ENCODE measurements at places on chromosomes 12 and 14.
A peak's percentile ranks its signal among the peaks of the same experiment; 100 is the strongest.

DNA sequence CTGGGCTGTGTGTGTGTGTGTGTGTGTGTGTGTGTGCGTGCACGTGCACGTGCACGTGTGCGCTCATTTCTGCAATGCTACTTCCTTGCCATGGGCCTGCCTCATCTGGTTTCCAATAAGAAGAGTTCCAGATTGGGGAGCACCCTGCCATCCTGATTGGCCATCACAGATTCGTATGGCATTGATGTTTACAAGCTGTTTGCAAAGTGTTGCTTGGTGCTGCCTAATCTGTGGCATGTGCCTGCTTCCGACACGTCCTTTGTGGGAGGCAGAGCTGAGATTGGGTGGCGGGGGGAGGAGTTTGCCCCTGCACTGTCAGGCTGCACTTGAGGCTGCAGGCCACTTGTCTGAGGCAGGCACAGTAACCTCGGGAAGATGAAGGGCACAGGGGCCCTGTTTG is 39.2 kb downstream of the SAMD4A start:
- no peak for DNase-seq

DNA sequence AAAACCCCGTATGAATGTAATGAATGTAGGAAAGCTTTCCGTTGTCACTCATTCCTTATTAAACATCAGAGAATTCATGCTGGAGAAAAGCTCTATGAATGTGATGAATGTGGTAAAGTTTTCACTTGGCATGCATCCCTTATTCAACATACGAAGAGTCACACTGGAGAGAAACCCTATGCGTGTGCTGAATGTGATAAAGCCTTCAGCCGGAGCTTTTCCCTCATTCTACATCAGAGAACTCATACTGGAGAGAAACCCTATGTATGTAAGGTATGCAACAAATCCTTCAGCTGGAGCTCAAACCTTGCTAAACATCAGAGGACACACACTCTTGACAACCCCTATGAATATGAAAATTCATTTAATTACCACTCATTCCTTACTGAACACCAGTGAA is 23.8 kb downstream of the ZNF891 start:
- no peak for DNase-seq

GRCh38 chr12:68048648-68049297 is 59.5 kb downstream of the IFNG-AS1 start:
- no peak for DNase-seq

DNA sequence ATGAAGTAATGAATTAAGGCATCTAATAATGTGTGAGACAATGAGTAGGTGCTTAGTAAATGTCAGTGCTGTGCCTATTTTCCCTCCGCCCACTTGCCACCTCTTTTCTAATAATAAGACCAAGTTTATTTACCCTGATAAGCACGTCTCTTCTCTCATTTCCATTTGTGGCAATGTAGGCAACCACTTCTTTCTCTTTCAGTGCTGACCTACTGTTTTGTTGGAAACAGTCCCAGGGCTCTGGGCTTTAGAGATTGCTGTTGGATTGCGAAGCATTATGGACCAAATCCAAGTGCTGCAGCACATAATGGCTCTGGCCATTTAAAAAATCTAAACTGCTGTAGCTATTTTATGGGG is 141.3 kb upstream of the PLEKHG7 start:
- no peak for DNase-seq

DNA sequence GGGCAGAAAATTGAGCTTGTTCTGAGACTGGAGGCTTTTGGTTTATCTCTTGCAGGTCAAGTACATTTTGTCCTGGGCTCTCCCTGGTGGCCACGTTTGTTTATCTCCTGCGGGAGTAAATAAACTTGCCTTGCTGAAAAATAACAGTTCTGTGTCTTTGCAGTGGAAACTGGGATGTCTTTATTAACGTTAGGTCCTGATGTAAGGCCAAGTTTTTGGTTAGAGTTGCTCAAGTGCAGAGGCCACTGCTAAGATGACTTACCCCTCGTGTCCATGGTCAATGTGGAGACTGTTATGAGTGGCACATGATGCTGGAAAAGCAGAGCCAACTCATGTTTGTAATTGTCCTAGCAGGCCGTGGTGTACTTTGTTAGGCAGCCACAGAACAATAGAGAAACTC is 3.8 kb downstream of the PTPN11 start:
- DNase-seq, result no peak

DNA sequence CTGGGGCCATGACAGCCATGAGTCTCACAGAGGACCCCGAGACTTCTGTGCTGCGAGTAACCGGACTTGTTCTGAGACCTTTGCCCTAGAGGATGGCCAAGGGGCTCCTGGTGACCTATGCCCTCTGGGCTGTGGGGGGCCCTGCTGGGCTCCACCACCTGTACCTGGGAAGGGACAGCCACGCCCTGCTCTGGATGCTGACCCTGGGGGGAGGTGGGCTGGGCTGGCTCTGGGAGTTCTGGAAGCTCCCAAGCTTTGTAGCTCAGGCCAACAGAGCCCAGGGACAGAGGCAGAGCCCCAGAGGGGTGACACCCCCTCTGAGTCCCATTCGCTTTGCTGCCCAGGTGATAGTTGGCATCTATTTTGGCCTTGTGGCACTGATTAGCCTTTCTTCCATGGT is 2.1 kb downstream of the DNAJC22 start:
- DNase-seq, result no peak

DNA sequence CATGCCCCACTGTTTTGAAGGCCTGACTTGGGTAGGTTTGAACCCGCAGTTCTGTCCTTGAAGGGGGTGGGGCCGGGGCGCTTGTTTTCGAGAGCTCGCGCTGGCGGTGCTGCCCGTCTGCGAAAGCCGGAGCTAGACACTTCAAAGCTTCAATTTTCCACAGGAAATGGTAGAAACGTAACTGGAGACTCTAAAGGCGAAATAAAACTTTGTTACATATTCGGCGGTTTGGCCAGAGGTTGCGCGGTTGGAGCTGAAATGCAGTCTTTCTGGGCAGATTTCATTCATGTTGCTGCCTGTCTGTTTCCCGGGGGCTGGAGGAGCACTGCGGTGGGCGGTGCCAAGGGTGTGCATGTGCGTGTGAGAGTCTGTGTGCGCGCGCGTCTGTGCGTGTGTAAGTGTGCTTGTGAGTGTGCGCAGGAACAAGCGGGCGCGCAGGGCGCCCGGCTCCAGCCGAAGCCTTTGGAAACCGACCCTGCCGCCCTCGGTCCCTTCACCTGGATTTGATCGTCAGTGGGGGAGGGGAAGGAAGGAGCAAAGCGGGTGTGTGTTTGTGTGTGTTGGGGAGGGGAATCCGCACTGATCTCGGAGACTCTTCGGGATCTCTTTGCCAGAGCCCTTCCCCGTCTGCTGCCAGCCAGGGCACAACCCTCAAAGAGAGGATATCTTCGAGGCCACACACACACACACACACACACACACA is 227.7 kb upstream of the CRY1 start:
- peak; percentile 28 for DNase-seq

DNA sequence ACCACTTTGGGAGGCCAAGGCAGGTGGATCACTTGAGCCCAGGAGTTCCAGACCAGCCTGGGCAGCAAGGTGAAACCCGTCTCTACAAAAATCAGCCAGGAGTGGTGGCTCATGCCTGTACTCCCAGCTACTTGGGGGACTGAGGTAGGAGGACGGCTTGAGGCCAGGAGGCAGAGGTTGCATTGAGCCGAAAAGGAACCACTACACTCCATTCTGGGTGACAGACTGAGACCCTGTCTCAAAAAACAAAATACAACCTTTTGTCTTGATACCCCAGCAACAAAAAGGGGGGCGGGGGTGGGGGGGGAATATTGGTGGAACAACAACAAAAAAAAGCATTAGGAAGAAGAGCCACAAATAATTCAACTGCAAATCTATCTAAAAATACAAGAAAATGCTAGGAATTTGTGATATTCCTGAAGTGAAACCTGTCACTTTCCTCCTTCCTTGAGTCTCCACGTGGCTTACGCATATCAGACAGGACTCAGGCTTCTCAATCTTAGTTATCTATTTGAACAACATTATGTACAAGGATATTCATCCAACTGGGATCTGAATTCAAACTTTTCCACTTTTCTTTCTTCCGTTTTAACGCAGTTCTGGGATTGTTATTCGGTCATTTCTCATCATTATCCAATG is 1.3 kb downstream of the R3HDM2 start:
- DNase-seq, result no peak

- DNase-seq, result no peak
These were observed 982.0 kb upstream of the TMEM132C start for GRCh38 chr12:127284870-127285431.

- DNase-seq, result no peak
These were observed 340.6 kb downstream of the SEC23A start for GRCh38 chr14:38762426-38762825.

DNA sequence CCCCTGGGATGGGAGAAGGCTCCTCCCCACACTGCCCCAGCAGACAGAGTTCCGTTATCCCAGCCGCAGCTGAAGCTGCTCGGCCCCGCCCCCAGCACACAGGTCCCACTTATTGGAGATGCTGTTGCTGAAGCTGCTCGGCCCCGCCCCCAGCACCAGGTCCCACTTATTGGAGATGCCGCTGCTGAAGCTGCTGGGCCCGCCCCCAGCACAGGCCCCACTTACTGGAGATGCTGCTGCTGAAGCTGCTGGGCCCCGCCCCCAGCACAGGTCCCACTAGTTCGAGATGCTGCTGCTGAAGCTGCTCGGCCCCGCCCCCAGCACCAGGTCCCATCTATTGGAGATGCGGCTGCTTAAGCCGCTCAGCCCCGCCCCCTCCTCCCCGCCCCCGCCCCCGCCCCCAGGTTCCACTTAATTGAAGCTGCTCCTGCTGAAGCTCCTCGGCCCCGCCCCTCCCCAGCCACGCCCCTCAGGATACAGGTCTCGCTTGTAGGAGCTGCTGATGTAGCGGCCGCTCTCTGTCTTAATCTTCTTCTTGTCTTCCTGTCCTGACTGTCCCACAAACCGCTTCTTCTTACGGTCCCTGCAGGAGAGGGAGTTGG is 12.0 kb downstream of the CFAP73 start:
- no peak for DNase-seq

DNA sequence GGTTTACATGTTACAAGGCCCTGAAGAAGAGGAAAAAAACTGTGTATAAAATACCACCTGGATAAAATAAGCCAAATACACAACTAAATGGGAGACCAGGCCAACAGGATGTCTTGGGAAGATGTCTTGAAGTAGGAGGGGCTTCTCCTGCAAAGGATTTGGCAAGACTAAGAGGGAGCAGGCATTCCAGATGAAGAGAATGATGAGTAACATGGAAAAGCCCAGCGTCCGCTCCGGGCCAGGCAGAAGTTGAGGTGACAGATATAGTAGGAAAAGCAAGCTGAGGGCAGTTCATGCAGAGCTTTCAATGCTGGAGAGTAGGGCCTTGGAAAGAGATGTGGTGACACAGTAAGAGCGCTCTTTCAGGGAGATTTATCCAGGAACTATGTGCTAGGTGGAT is 16.1 kb upstream of the EIF4B start:
- DNase-seq, result no peak

DNA sequence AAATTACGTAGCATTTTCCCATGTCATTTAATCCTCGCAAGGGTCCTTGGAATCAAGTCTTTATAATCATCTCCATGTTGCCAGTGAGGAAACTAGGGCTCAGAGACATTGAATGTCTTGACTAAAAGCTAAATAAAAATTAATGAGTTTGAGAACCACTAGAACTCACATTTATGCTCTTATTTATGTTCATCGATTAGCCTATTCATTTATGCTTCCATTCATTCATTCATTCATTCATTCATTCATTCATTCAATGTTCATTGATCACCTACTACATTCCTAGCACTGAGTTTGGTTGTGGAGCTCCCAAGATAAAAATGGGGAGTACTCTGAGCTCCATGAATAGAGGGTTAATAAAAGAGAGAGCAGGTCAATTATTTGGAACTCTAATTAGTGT is 59.7 kb downstream of the KCNA1 start:
- no peak for DNase-seq

DNA sequence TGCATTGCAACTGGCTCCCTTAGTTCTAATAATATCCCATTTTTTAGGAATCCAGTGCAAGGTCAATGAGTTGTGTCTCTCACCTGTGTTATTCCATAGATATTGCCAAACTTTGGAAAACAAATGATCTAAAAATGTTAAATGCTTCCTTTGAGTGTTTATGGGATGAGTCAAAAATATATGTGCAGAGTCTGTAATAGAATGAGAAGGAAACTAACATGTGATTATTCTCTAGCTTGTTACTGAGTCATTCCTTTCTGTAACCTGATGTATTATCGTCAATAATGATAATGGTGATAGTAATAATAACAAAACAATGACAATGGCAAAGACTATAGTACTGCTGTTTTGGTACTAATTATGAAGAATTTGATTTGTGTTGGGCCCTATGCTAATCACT is 11.5 kb downstream of the ACSS3 start:
- no peak for DNase-seq

- DNase-seq, result no peak
These were observed 29.9 kb upstream of the FUT8 start for GRCh38 chr14:65382586-65382985.

DNA sequence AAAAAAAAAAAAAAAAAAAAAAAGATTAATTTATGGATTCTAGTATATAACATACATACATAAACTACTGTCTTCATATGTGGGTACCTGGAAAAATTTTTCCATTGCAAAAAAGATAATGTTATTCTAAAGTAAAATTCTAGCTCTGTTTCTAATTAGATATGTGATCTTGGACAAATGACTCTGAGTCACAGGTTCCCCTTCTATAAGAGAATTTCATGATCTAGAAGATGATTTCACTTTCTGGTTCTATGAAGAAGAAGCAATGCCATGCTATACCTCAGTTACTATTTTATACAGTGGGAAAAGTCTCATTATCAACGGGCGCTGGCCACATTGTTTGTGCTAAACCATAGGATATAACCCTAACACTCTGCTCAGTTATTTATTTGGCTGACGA is 351.3 kb downstream of the ZFP36L1 start:
- no peak for DNase-seq

- no peak for DNase-seq
These were observed 172.2 kb downstream of the PTPRO start for GRCh38 chr12:15494329-15495046.

DNA sequence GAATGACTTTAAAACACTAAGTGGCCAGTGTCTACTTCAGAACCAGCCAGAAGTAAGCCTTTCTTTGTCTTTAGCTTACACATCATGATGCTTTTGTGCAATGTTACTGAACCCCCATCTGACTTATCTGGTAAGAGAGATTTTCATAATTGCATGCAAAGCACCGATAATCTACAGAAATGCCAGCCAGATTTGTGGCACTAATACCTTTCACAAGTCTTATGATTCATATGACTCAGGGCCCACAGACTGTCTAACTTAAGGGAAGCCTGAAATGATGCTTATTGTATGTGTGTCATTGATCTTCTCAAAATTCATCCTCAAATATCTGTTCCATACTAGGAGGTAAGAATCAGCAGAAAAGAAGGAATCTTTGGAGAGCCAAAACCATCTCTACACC is 18.0 kb downstream of the IGF1 start:
- DNase-seq, result no peak

GRCh38 chr14:75553761-75554364 is 24.6 kb upstream of the FLVCR2 start:
- no peak for DNase-seq

- DNase-seq, result no peak
These were observed 95.8 kb upstream of the SLC35F4 start for GRCh38 chr14:57961786-57962060.

DNA sequence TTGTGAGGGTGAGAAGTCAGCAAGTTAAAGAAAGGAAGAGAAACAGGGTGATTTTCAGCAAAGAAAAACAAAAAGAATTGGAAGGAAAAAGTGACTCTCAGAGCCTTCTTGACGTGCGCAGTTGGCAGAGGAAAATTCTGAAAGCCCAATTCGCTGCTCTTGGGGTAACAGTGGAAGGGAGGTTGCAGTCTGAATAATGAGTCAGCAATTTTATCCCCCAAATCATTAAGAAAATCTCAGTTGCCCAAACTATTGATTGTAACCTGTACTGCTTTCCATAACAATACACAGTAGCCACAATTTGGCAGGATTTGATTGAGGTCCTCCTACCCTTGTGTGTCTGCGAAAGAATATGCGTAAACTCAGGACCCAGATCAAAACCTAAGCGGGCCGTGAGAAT is 309.1 kb downstream of the EMP1 start:
- no peak for DNase-seq

Data from NCI-H1417 treated with DMSO at 0.1 percent for 48 hours (cell line).